ENCODE measurements at places on chromosomes 4 and X. TPM values are rescaled to one million over a fixed set of nuclear protein-coding genes. Genes with fewer than 3 reads are reported as not detected.

SLC9B1 gene
- 4.3 TPM for total RNA-seq

CT45A5 gene
- not detected for total RNA-seq

GRCh38 chrX:2608638-2609430 lies 82.3 kb upstream of the CD99 start:
- peak; percentile 15 for DNase-seq

DNA sequence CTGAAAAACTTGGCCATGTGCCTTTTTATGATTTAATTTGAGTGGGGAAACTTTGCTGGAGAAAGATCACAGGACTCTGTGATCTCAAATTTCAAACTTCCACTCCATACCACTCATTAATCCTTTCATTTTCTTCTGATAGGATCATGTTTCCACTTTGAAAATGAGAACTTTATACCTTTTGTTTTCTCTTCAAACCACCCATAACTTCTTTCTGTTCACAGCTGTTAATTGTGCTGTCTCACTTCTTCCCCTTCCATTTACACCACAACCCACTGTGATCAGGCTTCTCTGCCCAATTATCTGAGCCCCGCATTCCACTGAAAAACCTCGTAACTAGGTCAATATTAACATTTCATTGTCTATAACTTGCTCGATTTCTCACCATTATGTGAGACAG lies 47.0 kb upstream of the ARSJ start:
- no peak for DNase-seq

DNA sequence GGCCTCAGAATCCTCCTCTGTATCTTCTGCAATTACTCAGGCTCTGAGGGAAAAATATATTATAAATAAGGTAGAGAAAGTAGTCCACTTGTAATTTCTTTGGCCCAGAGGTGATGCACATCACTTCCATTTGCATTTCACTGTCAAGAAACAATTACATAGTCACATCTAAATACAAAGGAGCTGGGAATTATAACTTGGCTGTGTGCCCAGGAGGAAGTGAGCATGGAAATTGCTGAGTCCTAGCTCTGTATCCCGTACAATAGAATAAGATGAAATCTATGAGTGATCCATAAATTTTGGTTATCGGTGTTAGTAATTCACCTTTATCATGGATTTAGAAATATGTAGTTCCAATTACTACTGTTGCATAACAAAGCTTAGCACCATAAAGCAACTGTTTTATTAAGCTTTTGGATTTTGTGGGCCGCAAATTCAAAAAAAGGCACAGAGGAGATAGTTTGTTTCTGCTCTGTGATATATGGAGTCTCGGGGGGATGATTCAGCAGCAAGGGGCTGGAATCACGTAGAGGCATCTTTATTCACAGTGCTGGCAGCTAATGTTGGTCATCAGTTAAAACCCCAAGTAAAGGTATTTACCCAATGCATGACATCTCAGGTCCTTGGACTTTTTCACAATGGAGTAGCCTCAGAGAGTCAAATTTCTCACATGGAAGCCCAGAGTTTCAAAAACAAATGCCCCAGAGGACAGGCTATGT lies 241.4 kb upstream of the GALNT7 start:
- no peak for DNase-seq

DNA sequence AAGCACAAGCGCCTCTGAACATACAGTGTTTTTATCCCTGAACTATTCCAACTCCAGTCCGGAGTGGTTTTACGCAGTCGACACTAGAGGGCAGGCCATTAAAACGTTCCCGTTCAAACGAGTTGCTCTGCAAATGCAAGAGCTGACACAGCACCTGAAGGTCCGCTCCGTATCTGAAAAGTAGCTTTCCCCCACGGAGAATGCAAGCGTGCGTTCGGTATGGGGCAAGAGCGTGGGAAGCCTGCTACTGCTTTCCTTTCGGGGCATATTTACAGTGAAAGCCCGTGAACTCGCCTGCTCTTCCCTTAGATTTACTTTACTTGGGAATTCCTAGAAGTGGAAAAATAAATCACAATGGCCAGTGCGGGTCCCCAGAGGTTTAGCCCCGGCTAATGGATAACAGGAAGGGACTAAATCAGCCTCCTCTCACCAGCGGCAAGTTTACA lies 190.8 kb downstream of the TSPAN5 start:
- peak; percentile 82 for DNase-seq

ARHGAP36 gene
- 0.82 TPM for total RNA-seq

TMEM156 gene
- 0.09 TPM for total RNA-seq

GRCh38 chr4:73947239-73947985 lies 34.4 kb downstream of the PF4 start:
- DNase-seq, result no peak

GRCh38 chrX:118350221-118350620 lies 4.3 kb downstream of the WDR44 start:
- DNase-seq, result no peak

DNA sequence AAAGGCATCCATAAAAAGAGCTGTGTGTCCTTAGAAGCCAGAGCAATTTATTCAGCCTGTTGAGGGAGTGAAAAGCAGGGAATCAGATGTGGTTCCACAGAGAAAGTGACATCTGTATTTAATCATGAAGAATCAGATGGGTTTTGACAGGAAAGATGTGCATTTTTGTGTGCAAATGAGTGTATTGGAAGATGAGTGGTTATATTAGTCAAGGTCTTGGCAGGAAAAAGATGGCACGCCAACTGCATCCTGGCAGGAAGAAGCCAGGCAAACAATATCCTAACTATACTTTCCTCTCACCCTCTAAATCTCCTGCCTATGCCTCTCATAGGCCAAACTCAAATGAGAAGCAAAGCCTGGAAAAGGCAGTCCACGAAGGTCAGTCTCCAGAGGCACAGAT lies 59.1 kb downstream of the SCFD2 start:
- no peak for DNase-seq

- no peak for DNase-seq
Measured at GRCh38 chr4:94345266-94345665, 2.6 kb upstream of the HPGDS start.

- no peak for DNase-seq
Measured at GRCh38 chr4:30718021-30718542, 2.1 kb upstream of the PCDH7 start.

ETDB gene
- not detected for total RNA-seq

- no peak for DNase-seq
Measured at GRCh38 chr4:131450572-131451209, 1698.4 kb upstream of the PCDH10 start.

DNA sequence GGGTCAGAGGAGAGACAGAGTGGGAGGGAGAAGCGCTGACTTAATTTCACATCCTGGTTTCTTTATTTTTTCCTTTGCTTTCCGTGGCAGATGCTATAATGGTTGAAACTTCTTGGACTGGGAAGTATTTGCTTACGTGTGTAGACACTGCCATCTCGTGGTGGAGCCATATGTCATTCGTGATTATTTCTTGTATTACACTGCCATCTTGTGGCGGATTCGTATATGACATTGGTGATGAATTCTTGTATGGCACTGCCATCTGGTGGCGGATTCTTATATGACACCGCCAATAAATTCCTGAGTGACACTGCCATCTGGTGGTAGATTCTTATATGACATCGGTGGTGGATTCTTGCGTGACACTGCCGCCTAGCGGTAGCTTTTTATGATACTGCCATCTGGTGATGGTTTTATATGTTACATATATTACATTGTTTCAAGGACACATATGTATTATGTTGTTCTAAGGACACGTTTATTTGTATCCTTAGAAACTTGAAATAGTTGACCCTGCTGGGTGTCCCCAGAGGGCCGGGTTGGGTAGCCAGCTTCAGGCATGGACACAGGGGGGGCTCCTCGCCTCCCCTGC lies 37.3 kb upstream of the CLCN4 start:
- peak; percentile 59 for DNase-seq

GRCh38 chr4:41746440-41747229 lies 1.9 kb downstream of the PHOX2B start:
- DNase-seq, result no peak

SHISA3 gene
- total RNA-seq, result 0.18 TPM

CYBB gene
- 10.3 TPM for total RNA-seq

All from cerebellum (tissue), 4 donors.